ENCODE measurements at places on chromosomes 4 and X.

GRCh38 chr4:42678512-42678911 is 21.6 kb upstream of the ATP8A1 start:
- DNase-seq = no peak

- no peak for DNase-seq
Measured at GRCh38 chr4:29560452-29560851, 1159.7 kb upstream of the PCDH7 start.

DNA sequence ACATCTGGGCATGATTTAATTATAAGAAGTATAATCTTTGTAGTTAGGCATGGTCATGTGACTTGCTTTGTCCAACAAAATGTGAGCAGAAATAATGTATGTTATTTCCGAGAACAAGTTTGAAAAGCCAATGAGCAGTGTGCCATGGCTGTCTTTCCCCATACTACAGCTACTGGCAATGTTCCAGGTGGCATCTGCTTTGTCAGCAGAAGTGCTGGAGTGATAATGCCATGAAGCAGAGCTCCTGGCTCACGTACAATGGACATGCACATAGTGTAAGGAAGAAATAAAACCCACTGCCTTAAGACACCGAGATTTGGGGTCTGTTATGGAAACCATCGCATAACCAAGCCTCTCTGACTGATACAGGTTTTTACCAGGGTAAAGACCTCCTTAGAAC is 212.6 kb upstream of the RASGEF1B start:
- DNase-seq = no peak

DNA sequence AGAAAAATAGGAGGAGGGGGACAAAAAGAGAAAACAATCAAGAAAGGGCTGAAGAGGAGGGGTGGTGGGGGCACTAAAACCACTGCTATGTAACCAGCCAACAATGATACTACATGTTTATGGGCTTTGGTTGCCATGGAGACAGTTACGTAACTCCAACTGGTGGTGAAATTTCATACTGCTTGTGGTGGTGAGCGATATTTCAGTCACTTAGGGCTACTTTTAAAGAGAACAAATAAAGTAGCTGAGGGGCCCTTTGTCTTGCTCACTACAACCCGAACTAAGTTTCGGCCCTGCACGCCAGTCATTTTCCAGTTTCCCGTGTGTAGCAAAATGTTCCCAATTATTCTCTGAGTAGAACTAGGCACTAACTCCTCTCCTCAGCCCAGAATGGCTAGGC is 275.2 kb upstream of the EDA2R start:
- no peak for DNase-seq

GRCh38 chrX:16612257-16612897 is 37.6 kb upstream of the S100G start:
- DNase-seq = no peak

- no peak for DNase-seq
Measured at GRCh38 chr4:146214238-146214637, at the start of gene REELD1. REELD1 (plus strand) TSS chr4:146214538; CDS start chr4:146216953, 2,415 bp downstream.

- no peak for DNase-seq
Measured at GRCh38 chr4:77538144-77538543, 67.5 kb upstream of the CXCL13 start.

DNA sequence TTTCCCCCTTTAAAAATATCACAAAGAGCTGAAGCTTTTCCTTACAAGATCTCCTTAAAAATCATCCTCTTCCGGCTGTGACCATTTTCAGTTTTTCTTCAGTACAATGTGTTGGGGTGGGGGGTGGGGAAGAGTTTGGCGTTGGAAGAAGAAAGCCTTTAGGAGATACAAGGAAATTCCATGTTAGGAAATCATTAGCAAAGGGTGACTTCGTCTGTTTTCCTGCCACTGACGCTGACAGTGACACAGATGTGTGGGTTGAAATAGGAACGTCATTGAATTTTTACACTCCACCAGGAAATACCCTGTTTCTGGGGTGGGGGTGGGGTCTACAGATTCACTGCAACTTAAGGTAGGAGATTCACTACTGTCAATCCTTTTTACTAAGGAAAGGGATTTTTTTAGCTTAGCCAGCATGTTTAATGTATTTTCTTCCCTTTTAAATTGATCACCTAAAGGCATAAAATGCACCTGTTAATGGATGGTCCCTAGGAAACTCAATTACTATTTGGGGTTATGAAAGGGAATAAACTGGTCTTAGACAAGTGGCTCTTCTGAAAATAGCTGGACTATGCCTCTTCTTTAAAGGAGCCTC is 3.9 kb downstream of the MAMLD1 start:
- no peak for DNase-seq

DNA sequence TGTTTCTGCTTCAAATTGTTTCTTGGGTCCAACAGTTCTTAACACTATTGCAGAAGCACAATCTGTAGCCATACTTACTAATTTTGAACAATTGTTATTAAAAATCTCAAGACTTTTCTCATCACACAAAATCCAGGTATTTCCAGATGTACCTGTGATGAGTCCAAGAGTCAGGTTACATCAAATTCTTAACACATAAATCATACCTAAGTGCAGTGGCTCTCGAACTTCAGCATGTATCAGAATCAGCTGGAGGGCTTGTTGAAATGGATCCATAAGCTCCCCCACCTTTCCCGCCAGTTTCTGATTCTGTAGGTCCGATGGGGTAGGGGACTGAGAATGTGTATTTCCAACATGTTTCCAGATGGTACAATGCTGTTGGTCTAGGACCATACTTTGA is 10.6 kb downstream of the FAM120C start:
- DNase-seq = no peak

DNA sequence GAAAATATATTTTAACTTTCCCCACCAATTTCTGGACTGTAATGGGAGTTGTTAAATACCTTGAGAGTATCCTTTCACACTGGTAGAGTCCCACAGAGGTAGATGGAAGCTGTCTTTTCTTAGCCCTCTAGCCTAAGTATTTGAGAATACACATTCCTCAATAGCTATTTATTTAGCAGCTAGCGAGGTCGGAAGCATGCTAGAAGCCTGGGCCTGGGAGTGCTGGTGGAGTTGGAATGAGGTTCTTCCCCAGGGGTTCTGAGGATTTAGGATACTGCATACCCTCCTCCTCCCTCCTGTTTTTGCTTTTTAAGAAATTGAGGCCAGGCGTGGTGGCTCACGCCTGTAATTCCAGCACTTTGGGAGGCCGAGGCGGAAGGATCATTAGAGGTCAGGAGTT is 999 bp upstream of the KLHL15 start:
- no peak for DNase-seq

DNA sequence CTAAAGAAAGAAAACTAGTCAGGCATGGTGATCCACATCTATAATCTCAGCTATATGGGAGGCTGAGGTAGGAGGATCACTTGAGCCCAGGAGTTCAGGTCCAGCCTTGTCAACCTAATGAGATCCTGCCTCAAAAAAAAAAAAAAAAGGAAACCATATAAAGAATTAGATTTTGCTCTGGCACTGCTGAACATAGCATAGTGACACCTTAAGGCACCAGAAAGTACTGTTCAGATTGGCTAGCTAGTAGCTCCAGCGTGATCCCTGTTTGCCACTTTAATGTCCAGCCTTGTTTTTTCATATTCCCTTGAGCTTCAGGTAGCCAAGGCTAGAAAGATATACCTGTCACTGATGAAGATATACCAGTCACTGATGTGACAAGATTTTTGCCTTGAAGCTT is 34.1 kb downstream of the EXOC1 start:
- DNase-seq = no peak

- DNase-seq = no peak
Measured at GRCh38 chr4:134141728-134142127, 59.9 kb downstream of the PABPC4L start.

DNA sequence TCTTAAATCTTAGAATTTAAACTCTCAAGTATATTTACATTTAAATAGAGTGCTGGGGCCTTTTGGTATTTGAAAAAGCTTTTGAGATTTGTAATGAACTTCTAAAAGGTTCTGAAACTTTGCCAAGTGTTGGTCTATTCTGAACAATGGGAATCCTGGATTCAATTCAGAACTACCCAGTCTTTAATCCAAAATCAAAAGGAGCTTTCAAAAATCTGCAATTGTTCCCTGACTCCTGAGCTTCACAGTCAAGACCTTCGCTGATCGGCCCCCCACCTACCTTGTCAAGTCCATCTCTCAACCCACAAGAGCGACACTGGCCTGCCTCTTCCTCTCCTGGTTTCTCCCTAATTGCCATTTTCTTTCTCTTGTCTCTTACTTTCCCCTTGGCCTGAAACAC is 666.1 kb upstream of the BOD1L1 start:
- no peak for DNase-seq

- DNase-seq = no peak
Measured at GRCh38 chr4:129526812-129527211, 430.9 kb downstream of the C4orf33 start.

DNA sequence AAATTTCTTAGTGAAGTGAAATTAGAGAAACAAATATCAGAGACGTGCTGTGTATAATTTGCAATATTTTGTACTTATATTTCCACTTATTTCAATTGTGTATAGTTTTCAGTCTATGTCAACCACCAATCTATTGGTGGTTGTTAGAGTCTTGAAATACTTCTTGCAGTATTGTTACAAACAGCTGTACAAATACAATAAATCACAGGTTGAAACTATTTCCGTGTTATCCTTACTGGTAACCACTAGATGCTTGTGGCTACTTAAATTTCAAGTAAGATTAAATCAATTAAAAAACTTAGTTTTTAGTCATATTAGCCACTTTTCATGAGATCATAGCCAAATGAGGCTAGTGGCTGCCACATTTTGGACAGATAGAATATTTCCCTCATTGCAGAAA is 520.5 kb downstream of the GBA3 start:
- no peak for DNase-seq

GRCh38 chr4:151822331-151822730 is 61.5 kb upstream of the GATB start:
- no peak for DNase-seq

GRCh38 chrX:69150281-69150960 is 14.8 kb downstream of the PJA1 start:
- DNase-seq = no peak

DNA sequence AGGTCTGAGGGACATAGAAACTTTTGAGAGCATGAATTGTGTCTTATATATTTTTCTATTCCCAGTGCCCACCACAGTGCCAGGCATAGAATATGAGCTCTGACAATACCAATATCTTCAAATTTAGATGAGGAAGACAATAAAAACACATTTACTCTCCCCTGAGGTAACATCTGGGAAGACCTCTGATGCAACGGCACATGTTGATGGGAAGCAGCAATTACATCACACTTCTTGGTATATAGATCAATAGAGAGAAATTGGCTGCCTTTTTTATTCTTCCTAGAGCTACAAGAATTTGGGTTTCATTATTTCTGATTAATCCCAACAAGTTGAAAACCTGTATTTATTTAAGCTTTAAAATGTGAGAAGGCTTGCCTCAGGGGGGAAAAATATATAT is 67.4 kb upstream of the SMAD1 start:
- DNase-seq = no peak

GRCh38 chr4:13496605-13497004 is 12.5 kb upstream of the RAB28 start:
- no peak for DNase-seq

GRCh38 chr4:98610431-98610830 is 48.0 kb downstream of the TSPAN5 start:
- no peak for DNase-seq

- no peak for DNase-seq
Measured at GRCh38 chrX:9368262-9368661, 96.6 kb upstream of the TBL1X start.

DNA sequence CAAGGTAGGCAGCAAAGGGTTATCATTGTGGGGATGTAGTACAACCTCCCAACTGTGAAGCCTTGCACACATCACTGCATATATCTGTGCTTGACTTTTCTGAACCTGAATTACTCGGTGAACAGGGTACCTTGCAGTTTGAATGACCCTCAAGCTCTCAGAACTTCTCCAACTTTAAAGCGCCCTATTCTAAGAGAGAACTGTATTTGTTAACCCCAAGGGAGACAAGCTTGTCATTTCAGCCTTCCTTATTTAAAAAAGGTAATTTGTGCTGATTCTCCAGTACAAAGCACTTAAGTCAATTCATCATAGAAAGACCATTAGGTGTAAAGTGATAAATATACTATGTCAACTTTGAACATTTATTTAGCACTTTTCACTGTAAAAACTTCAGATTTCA is 122.0 kb upstream of the STS start:
- DNase-seq = no peak

DNA sequence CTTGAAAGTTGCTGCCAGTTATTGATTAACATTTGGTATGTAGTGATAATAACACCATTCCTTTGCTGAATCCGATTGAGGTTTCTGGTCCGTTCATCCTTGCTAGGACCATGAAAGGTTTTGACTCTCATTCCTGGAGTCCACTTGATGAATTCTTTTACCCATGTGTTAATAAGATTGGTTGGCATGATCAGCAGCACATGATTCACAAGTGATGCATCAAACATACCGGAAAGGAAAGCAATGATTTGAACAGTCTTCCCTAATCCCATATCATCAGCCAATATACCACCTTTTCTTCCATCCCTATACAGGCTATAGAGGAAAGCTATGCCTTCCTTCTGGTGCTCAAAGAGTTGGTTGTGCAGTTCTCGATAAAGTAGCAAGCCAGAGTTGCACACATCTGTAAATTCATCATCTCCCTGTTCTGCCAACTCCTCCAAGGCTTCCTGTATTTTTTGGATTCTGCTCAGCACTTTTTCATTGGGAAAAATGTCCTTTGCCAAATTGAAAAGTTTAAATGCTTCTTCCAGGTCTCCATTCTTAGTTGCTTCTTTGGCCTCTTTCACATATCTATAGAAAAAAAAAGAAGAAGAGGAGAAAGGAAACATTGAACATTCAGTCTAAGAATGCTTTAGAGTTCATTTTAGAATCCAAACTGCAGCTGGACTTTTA is 26.7 kb downstream of the PIN4 start:
- no peak for DNase-seq

DNA sequence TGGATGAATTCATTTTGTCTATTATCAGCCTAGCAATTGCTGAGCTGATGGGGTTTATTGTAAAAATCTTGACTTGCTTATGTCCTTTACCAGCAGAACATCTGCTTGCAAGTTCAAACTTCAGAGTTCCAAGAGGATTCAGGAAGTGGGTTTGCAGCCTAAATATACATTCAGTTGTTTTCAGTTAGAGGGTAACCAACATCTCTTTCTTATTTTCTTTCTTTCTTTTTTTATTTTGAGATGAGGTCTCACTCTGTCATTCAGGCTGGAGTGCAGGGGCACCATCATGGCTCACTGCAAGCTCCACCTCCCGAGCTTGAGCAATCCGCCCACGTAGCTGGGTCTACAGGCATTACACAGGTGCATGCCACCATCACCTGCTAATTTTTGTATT is 31.4 kb upstream of the FHL1 start:
- no peak for DNase-seq

- no peak for DNase-seq
Measured at GRCh38 chr4:70471897-70472296, at the start of gene MUC7. MUC7 (plus strand) TSS chr4:70472197; CDS start chr4:70474022, 1,825 bp downstream.

DNA sequence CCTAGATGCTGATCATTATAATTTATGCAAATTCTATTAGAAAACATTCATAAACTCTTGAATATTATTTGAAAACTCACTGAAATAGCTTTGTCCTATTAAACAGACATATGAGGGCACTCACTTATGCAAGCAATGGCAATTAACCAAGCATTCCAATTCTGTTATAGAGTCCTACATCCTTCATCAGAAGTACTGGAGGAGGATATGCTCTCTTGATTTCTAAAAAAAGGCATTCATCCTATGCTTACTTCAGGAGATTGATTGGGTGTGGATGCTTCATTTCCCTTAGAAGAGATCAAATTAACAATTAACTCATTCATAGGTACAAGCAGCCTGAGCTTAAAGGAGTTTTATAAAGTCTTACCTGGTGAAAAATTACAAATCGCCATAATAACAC is 1317.2 kb downstream of the PCDH7 start:
- DNase-seq = no peak

- no peak for DNase-seq
Measured at GRCh38 chr4:140089216-140089615, 64.8 kb downstream of the MAML3 start.
